ENCODE measurements at places on chromosomes 3 and 15.

DNA sequence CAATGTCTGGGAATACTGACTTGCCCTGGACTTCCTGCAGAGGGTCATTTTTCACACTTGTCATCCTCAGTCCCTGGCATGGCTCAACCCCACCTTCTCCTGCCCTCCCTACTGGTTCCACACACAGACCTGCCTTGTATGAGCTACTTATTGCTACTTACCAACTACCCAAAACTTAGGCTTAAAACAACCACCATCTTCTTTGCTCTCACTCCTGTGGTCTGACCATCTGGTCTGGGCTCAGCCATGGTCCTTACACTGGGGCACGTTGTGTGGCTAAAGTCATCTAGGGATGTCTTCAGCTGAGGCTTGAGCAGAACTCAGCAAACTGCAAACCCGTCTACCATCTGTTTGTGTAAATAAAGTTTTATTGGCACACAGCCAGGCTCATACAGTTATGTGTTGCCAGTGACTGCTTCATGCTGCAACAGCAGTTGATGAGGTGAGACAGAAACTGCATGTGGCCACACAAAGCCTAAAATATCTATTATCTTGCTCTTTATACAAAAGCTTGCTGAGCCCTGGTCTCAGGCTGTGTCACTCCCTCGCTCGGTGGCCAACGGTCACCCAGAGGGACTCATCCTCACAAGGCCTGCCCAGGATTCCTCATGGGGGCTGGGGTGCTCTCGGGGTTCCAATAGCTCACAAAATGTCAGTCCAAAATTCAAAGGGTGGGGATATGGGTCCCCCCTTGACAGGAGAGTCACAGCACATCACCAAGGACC, 43.5 kb downstream of the KLF15 start:
- no peak for DNase-seq

DNA sequence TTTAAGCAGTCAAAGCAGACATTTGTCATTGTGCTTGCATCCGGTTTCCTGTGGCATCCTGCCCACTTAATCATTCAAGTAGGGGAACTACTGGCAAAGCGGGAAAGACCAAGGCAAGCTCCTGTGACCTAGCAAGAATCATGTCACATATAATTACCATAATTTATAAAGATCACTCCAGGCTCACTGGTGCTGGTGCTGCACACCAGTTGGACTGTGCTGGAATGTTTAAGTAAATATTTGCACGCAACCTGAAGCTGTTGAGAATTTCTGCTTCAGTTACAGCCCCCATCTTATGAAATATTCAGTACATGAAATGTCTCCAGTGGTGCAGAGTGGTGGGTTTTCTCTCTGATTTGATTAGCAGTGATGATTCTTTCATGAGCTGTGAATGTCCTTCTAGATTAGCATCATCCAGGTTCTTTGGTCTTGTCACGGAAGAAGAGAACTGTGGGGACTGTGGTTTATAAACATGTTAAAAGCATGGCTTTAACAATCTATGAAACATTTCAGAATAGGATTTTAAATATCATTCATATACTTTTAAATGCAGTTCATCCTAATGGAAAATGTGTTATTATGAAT, 621.3 kb upstream of the EPHA6 start:
- DNase-seq, result no peak

GRCh38 chr3:37219266-37219665, 44.9 kb upstream of the LRRFIP2 start:
- no peak for DNase-seq

GRCh38 chr15:90765966-90766365, 48.8 kb downstream of the BLM start:
- no peak for DNase-seq

DNA sequence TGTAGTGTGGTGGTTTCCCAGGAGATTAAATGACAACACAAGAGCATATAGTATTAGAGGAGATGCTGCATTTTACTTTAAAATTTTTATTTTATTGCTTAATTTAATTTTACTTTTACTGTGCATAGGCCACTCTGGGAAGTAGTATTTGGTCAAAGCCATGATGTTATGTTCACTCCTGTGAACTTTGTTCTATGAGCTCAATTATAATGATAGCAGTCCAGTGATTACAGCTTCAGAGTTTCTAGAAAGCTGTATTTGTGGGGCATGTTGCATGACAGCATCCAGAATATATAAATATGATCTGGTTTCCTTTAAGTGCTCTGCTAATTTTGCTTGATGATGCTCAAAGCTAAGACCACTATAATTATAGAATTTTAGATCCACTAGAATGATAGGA, 338.6 kb downstream of the NSUN3 start:
- DNase-seq, result no peak

GRCh38 chr3:129576514-129577352, 29.7 kb downstream of the PLXND1 start:
- no peak for DNase-seq

GRCh38 chr3:77320514-77320913, 280.6 kb downstream of the ROBO2 start:
- no peak for DNase-seq

- peak; percentile 21 for DNase-seq
Observed at GRCh38 chr3:34260271-34261000, 462.0 kb downstream of the PDCD6IP start.

DNA sequence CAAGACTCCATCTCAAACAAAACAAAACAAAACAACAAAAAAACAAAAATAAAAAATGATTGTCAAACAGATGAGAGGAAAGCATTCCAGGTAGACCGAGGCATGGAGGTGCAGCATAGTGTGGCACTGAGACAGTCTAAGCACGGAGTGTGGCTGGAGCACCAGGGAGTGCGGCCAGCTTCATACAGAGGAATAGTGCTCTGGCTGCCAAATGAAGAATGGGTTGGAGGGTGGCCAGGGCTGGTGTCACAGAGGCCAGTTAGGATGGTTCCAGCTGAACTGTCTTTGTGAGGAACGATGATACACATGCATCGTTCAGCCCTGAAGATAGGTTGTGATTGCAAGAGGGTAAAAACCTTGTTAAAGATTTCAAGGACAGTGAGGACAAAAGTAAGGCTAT, 28.3 kb downstream of the MITF start:
- no peak for DNase-seq

GRCh38 chr15:63982381-63982854, 63.9 kb downstream of the DAPK2 start:
- no peak for DNase-seq

DNA sequence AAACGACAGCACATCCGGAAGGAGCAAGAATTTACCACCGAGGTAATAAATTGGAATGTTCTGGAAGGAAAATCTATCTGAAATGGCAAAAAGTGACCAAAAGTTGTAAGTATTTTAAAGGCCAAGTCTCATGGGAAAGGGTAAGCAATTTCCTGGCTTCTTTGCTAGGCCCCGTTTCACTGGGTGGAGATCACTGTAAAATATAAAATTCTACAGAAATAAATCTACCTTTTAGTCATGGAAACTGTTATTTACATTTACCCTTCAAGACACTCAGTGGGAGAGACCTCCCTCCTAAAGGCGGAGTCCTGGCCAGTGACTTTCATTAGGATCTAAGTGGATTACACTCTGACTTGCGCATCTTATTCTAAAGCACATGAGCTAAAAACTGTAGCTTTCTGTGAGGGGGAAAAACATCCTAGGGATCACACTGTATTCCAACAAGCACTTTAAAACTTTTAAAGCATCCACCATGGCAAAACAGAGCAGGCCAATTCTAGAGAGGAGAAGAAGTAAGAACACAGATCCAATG, 28.8 kb downstream of the LYZL4 start:
- DNase-seq, result no peak
